ENCODE measurements at places on chromosomes 4 and X.

- H3K4me3 ChIP-seq: no peak overlapping the region
- H3K27me3 ChIP-seq: no peaks in the 10 kb centered on the region
- no peak overlapping the region for H3K27ac ChIP-seq
- DNase-seq: no peak
- no peaks in the 10 kb centered on the region for H3K4me1 ChIP-seq
Observed at GRCh38 chr4:38752372-38752940, 30.3 kb downstream of the TLR10 start.

DNA sequence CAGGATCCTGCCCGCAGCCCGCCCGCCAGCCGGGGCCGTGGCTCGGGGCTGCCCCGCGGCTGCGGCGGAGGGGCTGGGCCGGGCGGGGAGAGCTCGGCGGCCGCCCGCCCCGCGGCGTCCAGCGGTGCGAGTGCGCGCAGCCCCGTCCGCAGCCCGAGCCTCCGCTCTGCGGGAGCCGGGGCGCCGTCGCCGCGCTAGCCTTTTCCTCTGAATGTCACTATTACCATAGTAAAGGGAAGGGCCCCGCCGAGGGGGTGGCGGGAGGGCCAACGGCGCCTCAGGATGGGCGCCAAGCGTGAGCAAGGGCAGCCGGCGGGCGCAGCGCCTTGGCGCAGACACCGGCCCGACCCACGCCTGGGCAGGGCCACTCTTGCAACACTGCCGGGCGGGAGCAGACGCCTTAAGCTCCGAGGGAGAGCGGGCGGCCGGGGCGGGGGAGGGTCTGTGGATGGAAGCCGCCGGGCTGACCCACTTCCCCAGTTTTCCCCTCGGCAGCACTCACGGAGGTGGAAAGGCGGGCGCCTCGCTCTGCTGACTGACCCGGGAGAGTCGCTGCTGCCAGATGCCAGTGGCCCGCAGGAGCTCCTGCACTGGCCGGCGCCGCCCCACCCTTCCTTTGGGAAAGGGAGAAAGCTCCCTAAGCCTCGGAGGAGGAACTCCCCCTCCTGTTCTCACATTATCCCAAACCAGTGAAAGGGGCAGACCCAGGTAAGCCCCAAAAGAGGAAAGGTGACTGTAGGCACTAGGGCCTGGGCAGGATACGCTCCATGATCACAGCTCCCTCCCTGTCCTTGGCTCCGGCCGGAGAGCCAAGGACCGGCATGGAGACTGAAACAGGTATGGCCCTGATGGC, 329.4 kb downstream of the HNRNPD start:
- no peak overlapping the region for H3K27ac ChIP-seq
- no peaks in the 10 kb centered on the region for H3K36me3 ChIP-seq
- DNase-seq: peak; percentile 29

DNA sequence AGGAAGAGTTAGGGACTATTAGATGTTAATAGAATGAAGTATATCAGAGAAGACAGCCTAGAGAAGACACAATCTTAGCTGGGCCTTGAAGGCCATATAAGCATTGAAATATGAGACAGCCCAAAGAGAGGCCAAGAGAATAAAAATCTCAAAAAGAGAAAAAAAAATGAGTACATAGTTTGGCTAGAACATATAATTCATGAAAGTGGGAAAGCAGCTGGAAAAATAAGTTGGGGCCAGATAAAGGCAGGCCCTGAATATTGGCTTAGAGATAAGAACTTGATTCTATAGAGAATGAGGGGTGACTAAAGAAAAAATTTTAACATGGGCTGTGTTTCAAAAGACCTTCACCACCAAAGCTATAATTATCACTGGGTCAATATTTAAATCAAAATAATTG, 7.4 kb upstream of the UTP3 start:
- no peaks in the 10 kb centered on the region for H3K27me3 ChIP-seq
- H3K36me3 ChIP-seq: no peaks in the 10 kb centered on the region
- no peak overlapping the region for H3K4me3 ChIP-seq
- no peak overlapping the region for H3K27ac ChIP-seq
- no peak for DNase-seq

DNA sequence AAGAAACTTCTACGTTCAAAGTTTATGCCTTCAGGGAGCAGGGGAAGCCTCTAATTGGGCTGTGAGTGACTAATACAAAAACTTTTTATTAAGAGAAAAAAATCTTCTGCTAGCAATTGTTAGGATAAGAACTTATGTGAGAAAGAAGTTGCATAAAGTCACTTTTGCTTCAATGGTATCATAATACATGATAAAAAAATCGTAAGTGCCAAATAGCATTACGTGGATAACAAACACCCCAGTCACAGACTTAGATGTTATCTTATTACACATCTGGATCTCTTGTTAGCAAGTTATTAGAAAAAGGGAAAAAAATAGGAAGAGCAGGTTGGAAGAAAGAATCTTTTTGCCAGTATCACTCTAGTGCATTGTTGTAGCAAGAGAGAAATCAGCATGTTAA, 4.2 kb upstream of the NDST4 start:
- H3K36me3 ChIP-seq: no peaks in the 10 kb centered on the region
- no peak overlapping the region for H3K4me3 ChIP-seq
- no peak overlapping the region for H3K27ac ChIP-seq
- no peaks in the 10 kb centered on the region for H3K27me3 ChIP-seq
- no peaks in the 10 kb centered on the region for H3K4me1 ChIP-seq

GRCh38 chr4:185721190-185722028, 90.6 kb downstream of the SORBS2 start:
- no peaks in the 10 kb centered on the region for H3K36me3 ChIP-seq
- DNase-seq: no peak
- peaks cover 12% of the 10 kb centered on the region for H3K27me3 ChIP-seq
- H3K27ac ChIP-seq: no peak overlapping the region

- H3K27me3 ChIP-seq: peaks cover 25% of the 10 kb centered on the region
- no peak for DNase-seq
- no peaks in the 10 kb centered on the region for H3K4me1 ChIP-seq
- H3K36me3 ChIP-seq: no peaks in the 10 kb centered on the region
- no peak overlapping the region for H3K4me3 ChIP-seq
Observed at GRCh38 chr4:13640149-13640940, 12.8 kb upstream of the BOD1L1 start.

DNA sequence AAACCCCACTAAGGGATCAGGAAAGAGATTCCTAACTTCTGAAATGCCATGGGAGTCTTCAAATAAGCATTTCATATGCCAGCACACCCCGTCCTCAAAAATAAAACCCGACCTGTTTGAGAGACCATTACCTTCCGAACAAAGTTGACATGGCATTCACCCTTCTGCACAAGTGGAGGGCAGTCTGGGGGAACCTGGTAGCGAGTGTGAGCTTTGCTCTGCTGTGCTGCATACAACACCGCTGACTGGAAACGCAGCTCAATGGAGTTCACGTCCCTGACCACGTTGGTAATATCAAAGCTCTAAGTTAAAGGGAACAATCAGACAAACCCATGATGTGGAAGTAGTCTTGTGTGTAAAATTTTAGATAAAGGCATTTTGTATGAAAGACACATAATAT, 38.0 kb downstream of the MANBA start:
- no peak overlapping the region for H3K27ac ChIP-seq
- no peak overlapping the region for H3K4me3 ChIP-seq
- peaks cover 8% of the 10 kb centered on the region for H3K4me1 ChIP-seq

DNA sequence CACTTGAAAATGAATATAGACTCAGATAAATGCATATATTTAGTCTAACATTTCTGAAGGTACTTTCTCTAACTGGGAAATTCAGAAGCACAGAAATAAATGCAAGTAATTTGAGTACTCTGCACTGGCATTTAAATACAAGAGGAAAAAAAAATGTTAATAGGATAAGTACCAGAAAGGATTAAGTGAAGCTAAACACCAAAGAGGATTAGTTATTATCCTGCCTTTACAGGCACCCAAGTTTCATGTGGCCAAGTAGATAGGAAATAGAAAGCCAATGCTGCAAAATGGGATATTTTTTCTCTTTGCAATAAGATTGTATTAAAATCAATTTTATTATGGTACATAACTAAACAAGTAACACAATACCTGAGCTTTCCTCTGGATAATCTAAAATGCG, 762.5 kb downstream of the PCDH7 start:
- no peak for DNase-seq
- no peaks in the 10 kb centered on the region for H3K27me3 ChIP-seq
- no peak overlapping the region for H3K27ac ChIP-seq
- H3K4me3 ChIP-seq: no peak overlapping the region

DNA sequence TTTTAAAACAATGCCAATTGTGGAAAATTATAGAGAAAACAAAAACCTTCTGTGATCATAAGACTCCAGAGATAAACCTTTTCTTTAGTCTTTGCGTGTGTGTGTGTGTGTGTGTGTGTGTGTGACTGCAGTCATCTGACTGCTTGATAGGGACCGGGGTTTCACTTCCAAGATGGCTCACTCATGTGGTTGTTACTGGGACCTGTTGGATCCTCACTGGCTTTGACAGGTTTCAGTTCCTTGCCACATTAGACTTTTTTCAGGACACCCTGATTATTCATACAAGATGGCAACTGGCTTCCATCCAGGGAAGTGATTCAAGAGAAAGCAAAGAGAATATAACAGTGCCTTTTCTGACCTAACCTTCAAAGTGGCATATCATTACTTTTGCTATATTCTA, 21.9 kb upstream of the MAD2L1 start:
- no peak overlapping the region for H3K4me3 ChIP-seq
- no peak overlapping the region for H3K27ac ChIP-seq
- DNase-seq: no peak
- H3K27me3 ChIP-seq: peaks cover 13% of the 10 kb centered on the region
- no peaks in the 10 kb centered on the region for H3K36me3 ChIP-seq

DNA sequence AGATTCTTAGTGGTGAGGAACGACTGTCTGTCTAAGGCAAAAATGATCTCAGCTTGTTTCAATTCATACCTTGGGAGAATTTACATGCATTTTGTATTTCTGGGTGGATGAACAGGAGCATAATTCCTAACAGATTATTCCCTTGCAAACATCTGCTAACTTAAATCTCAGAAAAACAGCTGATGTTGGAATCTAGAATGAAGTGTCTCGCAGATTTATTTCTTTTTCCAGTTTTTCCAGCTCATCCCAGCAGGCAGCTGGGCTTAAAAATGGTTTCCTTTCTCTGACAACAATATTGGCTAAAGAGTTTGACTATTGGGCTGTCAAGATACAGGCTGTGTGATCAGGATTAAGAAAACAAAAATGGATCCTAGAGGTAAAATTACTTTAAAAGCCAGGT, 1.1 kb downstream of the LNX1 start:
- H3K36me3 ChIP-seq: no peaks in the 10 kb centered on the region
- peaks cover 45% of the 10 kb centered on the region for H3K27me3 ChIP-seq
- H3K4me1 ChIP-seq: peaks cover 6% of the 10 kb centered on the region
- H3K4me3 ChIP-seq: peak overlapping the region; percentile 24
- no peak overlapping the region for H3K27ac ChIP-seq

GRCh38 chrX:19702856-19703255, 184.5 kb downstream of the SH3KBP1 start:
- no peak for DNase-seq
- no peaks in the 10 kb centered on the region for H3K27me3 ChIP-seq
- peak overlapping the region; percentile 8 for H3K4me3 ChIP-seq

DNA sequence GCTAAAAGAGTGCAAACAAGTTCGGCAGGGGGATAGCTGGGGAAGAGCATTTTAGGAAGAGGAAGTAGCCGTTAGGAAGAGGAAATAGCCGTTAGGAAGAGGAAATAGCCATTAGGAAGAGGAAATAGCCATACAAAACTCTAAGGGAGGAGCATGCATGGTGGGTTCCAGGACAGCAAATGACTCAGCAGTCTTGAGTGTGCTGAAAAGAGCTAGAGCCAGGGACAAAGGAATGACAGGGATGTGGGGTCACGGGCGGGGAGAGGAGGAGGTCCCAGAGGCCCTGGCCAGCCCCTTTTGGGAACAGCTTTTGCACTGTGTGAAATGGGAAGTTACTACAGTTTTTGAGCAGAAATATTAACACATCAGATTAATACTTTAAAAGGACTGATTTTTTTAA, 882.6 kb downstream of the TRIML1 start:
- H3K4me3 ChIP-seq: no peak overlapping the region
- no peak overlapping the region for H3K27ac ChIP-seq
- DNase-seq: no peak
- H3K36me3 ChIP-seq: no peaks in the 10 kb centered on the region
- H3K27me3 ChIP-seq: no peaks in the 10 kb centered on the region

GRCh38 chr4:57719456-57719855, 609.3 kb upstream of the IGFBP7 start:
- H3K4me3 ChIP-seq: no peak overlapping the region
- no peaks in the 10 kb centered on the region for H3K27me3 ChIP-seq
- no peaks in the 10 kb centered on the region for H3K4me1 ChIP-seq
- H3K27ac ChIP-seq: no peak overlapping the region
- peaks cover 2% of the 10 kb centered on the region for H3K36me3 ChIP-seq

GRCh38 chrX:136185401-136186022, 38.2 kb downstream of the FHL1 start:
- H3K27ac ChIP-seq: no peak overlapping the region
- no peaks in the 10 kb centered on the region for H3K36me3 ChIP-seq
- H3K27me3 ChIP-seq: peaks cover 11% of the 10 kb centered on the region
- H3K4me1 ChIP-seq: no peaks in the 10 kb centered on the region
- no peak for DNase-seq
- no peak overlapping the region for H3K4me3 ChIP-seq

DNA sequence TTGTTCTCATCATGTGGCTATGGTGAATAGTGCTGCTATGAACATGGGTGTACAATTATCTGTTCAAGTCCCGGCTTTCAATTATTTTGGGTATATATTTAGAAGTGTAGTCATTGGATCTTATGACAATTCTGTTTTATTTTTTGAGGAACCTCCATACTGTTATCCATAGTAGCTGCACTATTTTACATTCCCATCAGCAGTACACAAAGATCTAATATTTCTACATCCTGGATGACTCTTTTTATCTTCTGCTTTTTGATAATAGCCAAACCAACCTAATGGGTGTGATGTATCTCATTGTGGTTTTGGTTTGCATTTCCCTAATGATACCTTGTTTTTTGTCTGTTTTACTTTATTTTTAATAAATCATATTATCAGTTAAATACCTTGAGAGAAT, 12.9 kb upstream of the IL13RA1 start:
- no peaks in the 10 kb centered on the region for H3K4me1 ChIP-seq
- peaks cover 7% of the 10 kb centered on the region for H3K27me3 ChIP-seq
- H3K36me3 ChIP-seq: no peaks in the 10 kb centered on the region
- no peak overlapping the region for H3K27ac ChIP-seq

- no peaks in the 10 kb centered on the region for H3K27me3 ChIP-seq
- no peak overlapping the region for H3K27ac ChIP-seq
- H3K4me3 ChIP-seq: no peak overlapping the region
- H3K36me3 ChIP-seq: no peaks in the 10 kb centered on the region
Observed at GRCh38 chr4:136784326-136784725, 748.0 kb downstream of the PCDH18 start.

- H3K4me3 ChIP-seq: no peak overlapping the region
- no peaks in the 10 kb centered on the region for H3K4me1 ChIP-seq
- DNase-seq: no peak
- H3K27me3 ChIP-seq: peaks cover 7% of the 10 kb centered on the region
Observed at GRCh38 chr4:127686658-127687057, 43.5 kb upstream of the SLC25A31 start.

All from activated T-cell treated with anti-CD3 and anti-CD28 coated beads, Interleukin-2, amount 50 U/mL, for 72 hours (primary cell).